Activated naive CD4-positive, alpha-beta T cell treated with anti-CD3 and anti-CD28 coated beads, Interleukin-2, amount 50 U/mL, for 72 hours (primary cell): ENCODE measurements at places on chromosomes 6 and 20.

DNA sequence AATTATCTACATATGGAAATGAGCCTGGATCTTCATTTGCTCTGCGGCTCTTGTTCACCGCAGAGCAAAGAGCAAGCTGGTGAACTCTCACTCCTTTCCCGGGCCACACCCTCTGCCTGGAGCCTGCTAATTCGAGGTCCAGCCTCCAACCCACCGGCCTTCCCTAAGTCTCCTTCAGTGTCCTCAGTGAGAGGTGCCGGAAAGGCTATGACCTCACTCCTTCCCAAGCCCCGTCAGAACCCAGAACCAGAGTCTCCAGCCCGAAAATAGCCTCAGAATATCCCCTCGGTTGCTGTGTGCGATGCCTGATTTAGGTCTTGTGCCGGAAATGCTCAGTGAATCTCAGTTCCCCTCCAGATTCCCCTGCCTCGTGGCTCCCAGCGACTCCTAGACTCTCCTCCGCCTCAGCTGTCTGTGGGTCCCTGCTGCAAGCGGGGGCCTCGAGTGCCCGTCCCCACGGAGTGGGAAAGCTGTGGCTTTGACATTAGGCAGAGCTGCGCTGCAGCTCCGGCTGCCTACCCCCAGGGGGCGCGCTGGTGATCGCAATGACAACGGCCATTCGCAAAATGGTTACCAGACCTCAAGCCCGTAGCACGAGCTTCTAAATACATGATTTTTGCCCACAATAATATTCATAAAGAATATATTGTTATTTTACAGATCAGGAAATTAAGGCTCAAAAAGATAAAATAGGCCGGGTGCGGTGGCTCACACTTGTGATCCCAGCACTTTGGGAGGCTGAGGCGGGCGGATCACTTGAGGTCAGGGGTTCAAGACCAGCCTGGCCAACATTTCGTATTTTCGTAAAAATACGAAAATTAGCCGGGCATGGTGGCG lies 4.1 kb upstream of the BNIP5 start:
- peak; percentile 64 for DNase-seq

DNA sequence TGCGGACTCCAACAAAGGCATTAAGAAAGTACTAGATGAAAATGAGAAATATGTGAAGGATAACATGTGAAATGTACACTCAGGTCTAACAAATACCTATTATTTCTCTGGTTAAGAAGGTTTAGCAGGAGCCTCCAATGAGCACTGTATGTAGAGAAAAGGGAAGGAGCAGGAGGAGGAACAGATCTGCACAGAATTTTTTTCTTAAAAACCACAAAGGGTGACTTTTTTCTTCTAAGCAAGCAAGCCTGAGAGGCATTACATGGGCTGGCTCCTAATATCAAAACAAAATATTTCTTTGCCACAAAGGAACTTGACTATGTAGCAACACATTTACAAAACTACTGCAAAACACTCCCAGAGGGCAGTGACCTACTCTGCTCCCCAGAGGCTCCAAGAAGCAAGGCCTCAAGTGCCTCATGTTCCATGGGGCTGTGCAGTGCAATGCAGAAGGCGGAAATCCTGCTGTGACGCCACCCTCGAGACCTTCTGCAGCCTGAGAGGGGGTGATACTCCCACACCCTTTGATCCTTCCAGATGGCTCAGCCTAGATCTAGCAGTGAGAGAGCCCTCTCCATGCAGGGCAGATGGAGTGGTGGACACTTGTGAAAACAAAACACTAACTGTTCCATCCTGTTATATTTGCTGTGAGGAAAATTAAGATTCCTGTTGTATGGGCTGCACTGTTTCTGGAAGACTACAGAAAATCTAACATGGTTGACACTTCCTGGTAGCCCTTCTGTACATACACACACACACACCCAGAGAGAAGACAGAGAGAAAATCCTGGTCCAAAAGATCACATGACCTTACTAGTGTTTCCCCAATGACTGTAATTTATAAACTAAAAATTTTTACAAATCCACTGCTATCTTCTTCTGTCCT lies 36.0 kb upstream of the SMIM29 start:
- DNase-seq: no peak

DNA sequence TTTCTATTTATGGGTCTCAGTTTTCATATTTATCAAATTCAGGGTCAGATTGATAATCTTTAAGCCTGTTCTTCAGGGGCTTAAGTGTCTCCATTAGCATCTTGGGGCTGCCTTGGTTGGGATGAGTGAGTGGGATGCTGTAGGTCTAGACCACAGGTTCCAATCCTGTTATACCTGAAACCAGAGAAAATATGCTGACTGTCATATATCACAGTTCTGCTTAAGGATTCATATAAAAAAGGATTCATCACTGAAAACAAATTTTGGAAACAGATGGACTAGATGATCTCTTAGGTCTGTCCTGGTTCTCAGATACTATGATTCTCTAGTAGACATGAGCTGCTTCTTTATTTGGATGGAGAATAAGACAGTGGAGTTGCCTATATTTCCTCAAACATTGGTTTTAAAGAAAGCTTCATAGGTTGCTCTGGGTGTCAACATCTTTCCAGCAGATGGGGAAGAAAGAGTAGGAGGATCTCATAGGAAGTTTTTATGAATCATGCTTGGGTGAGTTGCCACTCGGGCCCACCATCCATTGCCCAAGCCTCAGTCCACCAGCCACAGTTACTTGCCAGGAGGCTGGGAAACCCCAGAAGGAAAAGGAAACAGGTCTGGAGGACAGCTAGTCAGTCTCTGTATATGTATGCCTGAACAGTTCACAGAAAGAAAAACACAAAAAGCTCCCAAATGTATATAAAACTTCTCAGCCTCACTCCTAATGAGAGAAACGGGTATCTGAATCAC lies 42.9 kb upstream of the MAP7 start:
- DNase-seq: no peak

DNA sequence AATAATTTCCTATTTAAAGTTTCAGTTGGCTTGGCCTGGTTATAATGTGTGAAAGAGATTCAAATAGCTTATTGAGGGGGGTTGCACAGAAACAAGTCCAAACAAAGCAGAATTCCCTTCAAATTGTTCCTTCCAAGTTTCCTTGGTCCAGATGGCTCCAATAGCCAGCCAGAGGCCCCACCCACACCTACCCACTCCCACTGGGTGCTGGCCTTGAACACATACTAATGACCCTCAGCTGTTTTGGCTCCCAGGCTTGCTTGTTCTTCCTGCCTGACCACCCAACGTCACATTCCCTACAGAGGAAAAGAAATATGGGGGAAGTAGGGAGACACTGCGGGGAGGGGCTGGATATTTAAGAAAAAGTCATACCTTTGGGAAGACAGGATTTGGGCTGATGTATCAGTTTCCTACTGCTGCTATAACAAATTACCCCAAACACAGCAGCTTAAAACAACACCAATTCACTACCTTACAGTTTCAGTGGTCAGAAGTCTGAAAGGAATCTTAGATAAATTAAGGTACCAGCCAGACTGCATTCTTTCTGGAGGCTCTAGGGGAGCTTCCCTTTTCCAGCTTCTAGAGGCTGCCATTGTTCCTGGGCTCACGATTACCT lies 95.7 kb downstream of the COL21A1 start:
- no peak for DNase-seq

DNA sequence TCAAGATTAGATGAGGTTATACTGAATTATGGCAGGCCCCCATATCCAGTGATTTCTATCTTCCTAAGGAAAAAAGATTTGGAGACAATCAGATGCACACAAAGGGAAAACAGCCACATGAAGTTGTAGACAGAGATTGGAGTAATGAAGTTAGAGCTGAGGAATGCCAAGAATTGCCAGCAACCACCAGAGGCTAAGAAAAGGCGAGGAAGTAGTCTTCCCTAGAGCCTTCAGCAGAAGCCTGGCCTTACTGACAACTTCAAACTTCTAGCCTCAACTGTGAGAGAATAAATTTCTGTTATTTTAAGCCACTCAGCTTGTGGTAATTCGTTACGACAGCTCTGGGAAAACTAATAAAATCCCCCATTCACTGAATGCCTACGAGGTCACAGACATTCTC lies 473.9 kb downstream of the COL12A1 start:
- no peak for DNase-seq

DNA sequence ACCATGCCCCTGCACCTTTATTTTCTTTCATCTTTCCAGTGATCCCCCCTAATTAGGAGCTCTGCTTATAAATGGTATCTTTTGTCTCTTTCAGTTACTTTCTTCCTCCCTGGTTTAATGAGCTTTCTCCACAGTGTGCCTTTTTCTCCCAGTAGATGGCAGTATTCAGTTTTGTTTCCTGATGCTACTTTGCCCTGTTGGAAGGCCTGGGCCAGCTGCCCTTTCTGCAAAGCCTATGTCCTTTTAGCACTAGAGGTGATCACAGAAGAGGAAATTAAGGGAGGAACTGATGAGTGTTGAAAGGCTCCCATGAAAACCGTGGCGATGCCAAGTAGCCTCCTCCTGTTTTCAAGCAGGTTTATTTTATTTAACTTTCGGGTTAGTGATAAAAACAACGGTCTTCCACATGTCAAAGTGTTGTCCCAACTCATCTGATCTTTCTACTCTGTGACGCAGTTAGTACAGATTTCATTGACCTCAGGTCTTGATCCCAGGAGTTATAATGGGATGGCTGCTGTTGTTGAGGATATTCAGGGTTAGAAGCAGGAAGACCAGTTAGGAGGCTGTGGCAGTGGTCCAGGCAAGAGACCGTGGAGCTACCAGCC lies 184.2 kb upstream of the BMP2 start:
- DNase-seq: no peak

DNA sequence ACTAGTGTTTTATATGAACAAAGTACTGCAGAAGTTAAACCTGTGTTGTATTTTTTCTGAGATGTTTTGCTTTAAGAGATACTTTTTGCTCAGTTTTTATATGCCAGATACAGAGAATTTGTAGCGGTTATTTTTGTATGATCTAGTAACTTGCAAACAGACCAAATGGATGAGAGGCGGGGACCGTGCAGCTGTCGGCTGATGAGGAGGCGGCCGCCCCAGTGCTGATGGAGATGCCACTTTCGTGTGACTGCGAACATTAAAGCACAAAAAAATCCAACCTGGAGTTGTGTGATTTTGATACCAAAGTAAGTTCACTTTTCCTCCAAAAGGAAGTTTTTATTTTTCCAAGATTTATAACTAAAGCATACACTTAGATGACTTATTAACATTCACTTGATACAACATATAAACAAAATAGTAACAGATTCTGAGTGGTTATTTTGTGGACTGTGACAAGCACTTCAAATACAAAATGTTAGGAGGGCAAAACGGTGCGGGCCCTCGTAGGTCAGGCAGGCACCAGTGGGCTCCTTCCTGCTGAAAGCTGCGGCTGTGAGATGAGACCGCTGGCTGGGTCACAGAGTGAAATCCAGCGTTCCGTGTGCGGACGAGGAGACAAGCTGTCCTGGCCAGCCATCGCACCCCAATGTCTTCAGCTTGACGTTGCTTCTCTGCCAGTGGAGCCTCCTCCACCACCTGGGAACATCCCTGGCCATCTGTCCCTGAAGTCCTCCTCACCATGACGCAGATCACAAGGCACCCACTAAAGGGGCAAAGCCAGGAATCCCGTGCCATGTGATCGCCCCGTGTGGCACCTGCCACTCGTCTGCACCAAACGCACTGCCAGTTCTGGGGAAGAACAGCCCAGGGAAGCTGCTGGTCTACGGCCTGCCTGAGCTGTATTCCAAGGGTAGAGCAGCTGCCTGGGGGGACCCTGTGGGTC lies 4.0 kb upstream of the OGFR start:
- no peak for DNase-seq

GRCh38 chr6:11224252-11224965 lies 8.1 kb downstream of the NEDD9 start:
- peak; percentile 32 for DNase-seq

- peak; percentile 69 for DNase-seq
Observed at GRCh38 chr6:35368038-35368887, 25.9 kb downstream of the PPARD start.

- DNase-seq: peak; percentile 75
Observed at GRCh38 chr6:43773050-43773979, 3.3 kb downstream of the VEGFA start.

GRCh38 chr6:45657226-45657625 lies 279.5 kb upstream of the SUPT3H start:
- DNase-seq: no peak

- DNase-seq: no peak
Observed at GRCh38 chr6:54361188-54361587, 52.9 kb downstream of the TINAG start.

- no peak for DNase-seq
Observed at GRCh38 chr6:137282254-137282653, 63.1 kb upstream of the IFNGR1 start.

- no peak for DNase-seq
Observed at GRCh38 chr20:62306414-62307187, 3.8 kb downstream of the ADRM1 start.

- DNase-seq: peak; percentile 52
Observed at GRCh38 chr6:166415306-166415705, 32.6 kb upstream of the MPC1 start.

DNA sequence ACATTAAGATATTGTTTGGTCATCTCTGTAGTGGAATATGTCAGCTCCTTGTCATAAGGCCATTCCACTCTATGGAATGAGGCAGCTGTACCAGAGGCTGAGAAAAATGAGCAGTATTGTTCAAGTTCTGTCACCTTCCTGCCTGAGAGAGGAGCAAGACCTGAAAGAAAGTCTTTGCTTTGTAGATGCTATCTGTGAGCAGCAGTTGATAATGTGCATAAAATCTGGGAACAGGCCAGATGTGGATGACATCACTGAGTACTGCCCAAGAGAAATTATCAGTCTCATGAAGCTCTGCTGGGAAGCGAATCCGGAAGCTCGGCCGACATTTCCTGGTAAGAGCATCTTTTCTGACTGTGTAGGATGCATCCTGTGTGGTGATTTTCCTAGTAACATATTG lies 16.8 kb downstream of the RIPK1 start:
- DNase-seq: no peak

- DNase-seq: no peak
Observed at GRCh38 chr6:157649311-157650260, 173.5 kb upstream of the SNX9 start.

DNA sequence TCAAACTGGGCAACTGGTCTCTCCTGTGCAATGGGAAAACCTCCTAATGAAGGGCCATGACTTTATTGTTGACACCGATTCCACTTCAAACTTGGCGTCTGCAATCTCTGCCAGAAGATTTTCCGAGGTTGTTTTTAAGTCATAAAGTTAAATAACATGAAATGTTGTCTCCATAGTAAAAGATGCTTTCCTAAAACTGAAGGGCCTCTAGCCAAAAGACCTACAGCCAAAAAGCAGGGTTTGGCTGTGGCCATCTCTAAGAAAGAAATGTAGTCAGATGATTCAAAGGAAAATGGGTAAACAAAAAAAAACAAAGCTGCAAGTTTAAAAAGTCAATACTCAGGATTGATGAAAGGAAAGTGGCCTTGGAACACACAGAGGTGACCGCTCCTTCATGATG lies 14.1 kb downstream of the CD93 start:
- DNase-seq: no peak

GRCh38 chr6:108165714-108166663 lies at the start of gene NR2E1:
Gene NR2E1 (plus strand): TSS chr6:108166022. CDS start chr6:108166766, 744 bp downstream.
- DNase-seq: no peak

- DNase-seq: no peak
Observed at GRCh38 chr20:9200620-9201019, 131.7 kb downstream of the PLCB4 start.

GRCh38 chr6:107576852-107577251 lies 86.9 kb downstream of the SOBP start:
- no peak for DNase-seq

DNA sequence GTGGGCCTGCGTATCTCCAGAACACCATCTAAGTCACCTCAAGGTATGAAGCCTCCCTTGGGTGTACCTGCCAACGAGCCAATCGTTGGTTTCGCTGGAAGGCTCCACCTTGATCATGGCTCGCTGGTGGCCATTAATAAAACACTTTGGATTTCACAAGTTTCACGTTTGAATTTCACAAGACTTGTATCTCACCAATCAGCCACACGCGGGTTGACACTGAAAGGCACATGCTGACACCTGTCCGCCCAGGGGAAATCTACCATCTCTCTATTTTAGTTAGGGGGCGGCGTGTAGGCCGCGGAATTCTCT lies 586 bp upstream of the HMGA1 start:
- no peak for DNase-seq
